ENCODE measurements at places on chromosomes 11 and 22. TPM values are rescaled to one million over a fixed set of nuclear protein-coding genes. Genes with fewer than 3 reads are reported as not detected.

DNA sequence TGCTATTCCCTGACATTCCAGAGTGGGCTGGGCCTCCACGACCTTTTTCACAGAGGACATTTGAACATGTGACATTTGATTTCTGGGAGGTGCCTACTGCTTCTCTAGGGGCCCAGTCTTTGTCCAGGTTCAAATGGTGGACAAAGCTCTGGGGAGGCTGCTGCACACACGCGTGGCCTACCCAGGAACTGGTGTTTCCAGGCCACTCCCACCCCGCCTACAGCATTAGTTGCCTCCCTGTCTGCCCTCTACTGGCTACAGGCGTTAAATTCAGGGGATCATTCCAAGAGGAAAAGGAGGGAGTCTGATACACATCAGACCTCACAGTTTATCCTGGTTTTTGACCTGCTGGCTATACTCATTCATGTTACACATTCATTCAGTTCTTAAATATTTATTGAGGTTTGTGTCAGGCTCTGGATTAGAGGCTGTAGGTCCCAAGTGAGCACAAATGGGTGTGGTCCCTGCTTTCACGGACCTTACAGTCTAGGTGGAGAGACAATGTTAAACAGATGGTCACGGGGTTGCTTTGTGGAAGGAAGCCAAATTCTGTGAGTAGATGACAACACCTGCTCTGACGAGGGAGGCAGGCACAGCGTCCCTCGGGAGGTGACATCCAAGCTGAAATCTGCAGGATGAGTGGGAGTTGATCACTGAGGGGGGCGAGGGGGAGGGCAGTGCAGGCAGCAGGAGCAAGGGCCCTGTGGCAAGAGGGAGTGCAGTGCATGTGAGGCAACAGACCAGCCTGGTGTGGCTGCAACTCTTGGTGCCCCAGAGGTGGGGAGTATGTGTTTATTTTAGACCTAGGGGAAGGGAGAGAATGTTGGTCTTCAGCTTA is 11.8 kb downstream of the TUB start:
- no peak overlapping the region for H3K27ac ChIP-seq
- H3K4me1 ChIP-seq = no peaks in the 10 kb centered on the region
- no peaks in the 10 kb centered on the region for H3K36me3 ChIP-seq
- H3K27me3 ChIP-seq = no peaks in the 10 kb centered on the region
- no peak for DNase-seq

HSPA8 gene
- polyA plus RNA-seq = 908 TPM

- H3K36me3 ChIP-seq = no peaks in the 10 kb centered on the region
- H3K27me3 ChIP-seq = peaks cover 3% of the 10 kb centered on the region
- no peak for DNase-seq
- H3K27ac ChIP-seq = no peak overlapping the region
Observed at GRCh38 chr11:134565343-134565891, 153.4 kb upstream of the B3GAT1 start.

DNA sequence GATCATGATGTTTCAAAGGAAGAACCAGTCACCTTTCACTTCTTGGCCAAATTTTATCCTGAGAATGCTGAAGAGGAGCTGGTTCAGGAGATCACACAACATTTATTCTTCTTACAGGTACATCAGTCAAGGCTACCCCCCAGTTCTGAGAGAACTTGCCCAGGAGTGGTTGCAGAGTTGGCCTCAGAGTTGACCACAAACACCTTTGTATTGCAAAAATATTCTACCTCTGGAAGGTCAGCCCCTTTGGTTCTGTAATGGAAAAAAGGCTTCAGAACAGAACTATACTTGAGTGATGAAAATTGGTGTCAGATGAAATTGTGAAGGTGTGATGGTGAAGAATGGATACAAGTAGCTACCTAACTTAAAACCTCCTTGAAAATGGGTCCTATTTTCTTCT is 35.7 kb downstream of the NF2 start:
- H3K27me3 ChIP-seq = no peaks in the 10 kb centered on the region
- DNase-seq = peak; percentile 27
- peaks cover 25% of the 10 kb centered on the region for H3K36me3 ChIP-seq
- peak overlapping the region; percentile 80 for H3K27ac ChIP-seq
- peak overlapping the region; percentile 46 for H3K4me3 ChIP-seq
- H3K4me1 ChIP-seq = peaks cover 49% of the 10 kb centered on the region

BLID gene
- polyA plus RNA-seq = not detected

DNA sequence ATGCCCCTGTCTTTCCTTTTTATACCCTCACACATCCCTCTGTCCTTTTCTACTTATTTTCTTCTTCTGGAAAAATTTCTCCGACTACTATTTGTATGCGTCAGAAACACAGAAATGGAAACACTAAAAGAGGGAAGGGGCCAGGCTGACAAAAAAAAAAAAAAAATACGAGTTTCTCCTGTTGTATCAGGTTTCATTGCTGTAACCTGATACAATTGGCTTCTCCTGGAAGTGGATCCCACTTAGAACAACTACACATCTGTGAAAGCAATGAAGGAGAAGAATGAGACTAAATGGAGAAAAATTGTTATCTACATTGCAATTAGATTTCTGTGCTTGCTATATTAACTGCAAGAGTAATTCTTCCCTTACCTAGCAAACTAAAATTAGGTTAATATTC is 393.9 kb downstream of the GUCY1A2 start:
- no peak overlapping the region for H3K27ac ChIP-seq
- H3K36me3 ChIP-seq = no peaks in the 10 kb centered on the region
- H3K27me3 ChIP-seq = peaks cover 2% of the 10 kb centered on the region
- no peak overlapping the region for H3K4me3 ChIP-seq
- no peaks in the 10 kb centered on the region for H3K4me1 ChIP-seq

- H3K27ac ChIP-seq = no peak overlapping the region
- H3K36me3 ChIP-seq = no peaks in the 10 kb centered on the region
- no peak for DNase-seq
- H3K4me1 ChIP-seq = no peaks in the 10 kb centered on the region
Observed at GRCh38 chr11:130964058-130964792, 47.9 kb upstream of the SNX19 start.

- H3K4me3 ChIP-seq = peak overlapping the region; percentile 74
- peaks cover 3% of the 10 kb centered on the region for H3K27me3 ChIP-seq
- peaks cover 19% of the 10 kb centered on the region for H3K4me1 ChIP-seq
- H3K36me3 ChIP-seq = no peaks in the 10 kb centered on the region
- H3K27ac ChIP-seq = no peak overlapping the region
Observed at GRCh38 chr11:122877732-122878131, 4.8 kb upstream of the JHY start.

GRCh38 chr22:26170112-26170492 is 840 bp downstream of the SEZ6L start:
- H3K27ac ChIP-seq = no peak overlapping the region
- H3K27me3 ChIP-seq = peaks cover 29% of the 10 kb centered on the region
- H3K4me1 ChIP-seq = peaks cover 6% of the 10 kb centered on the region
- no peak for DNase-seq
- H3K36me3 ChIP-seq = no peaks in the 10 kb centered on the region
- no peak overlapping the region for H3K4me3 ChIP-seq

GAB4 gene
- polyA plus RNA-seq = not detected

DNA sequence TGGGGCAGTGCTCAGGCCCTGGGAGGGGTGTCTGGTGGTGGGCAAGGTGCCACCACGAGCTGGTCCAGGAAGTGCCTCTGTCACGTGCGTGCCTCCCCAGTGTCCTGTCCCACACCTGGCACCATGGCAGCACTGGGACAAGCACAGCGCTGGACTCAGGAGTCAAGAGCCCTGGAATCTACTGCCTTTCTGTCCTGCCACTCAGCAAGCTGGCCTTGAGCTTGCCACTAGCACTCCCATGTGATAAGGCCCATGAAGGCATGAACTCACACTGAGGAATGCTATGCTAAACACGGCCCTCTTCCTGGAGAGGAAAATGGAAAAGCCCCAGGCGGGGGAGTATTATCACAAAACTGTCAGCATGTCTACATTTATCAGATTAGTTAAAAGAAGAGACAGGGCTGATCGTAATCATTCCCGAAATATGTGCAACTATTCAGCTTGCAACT is 50.7 kb upstream of the SLC35C1 start:
- H3K4me1 ChIP-seq = no peaks in the 10 kb centered on the region
- no peak overlapping the region for H3K4me3 ChIP-seq
- no peak overlapping the region for H3K27ac ChIP-seq

DNA sequence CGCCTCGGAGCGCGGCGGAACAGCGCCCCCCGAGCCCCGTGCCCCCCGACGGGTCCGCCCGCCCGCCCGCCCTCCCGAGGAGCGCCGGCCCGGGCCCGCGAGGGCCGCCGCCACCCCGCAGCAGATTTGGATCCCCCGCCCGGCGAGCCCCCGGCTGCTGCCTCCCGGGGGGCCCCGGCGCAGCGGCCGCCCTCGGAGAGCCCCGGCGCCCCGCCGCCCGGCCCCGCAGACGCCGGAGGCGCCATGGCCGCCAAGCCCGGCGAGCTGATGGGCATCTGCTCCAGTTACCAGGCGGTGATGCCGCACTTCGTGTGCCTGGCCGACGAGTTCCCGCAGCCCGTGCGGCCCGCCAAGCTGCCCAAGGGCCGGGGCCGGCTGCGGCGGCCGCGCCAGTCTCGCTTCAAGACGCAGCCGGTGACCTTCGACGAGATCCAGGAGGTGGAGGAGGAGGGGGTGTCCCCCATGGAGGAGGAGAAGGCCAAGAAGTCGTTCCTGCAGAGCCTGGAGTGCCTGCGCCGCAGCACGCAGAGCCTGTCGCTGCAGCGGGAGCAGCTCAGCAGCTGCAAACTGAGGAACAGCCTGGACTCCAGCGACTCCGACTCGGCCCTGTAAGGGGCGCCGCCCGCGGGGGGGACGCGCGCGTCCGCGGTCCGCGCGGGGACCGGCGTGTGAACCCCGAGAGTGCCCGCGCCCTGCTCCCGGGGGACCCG is 380 bp downstream of the C11orf96 start:
- DNase-seq = no peak
- H3K4me1 ChIP-seq = peaks cover 21% of the 10 kb centered on the region
- peak overlapping the region; percentile 71 for H3K4me3 ChIP-seq
- H3K36me3 ChIP-seq = peaks cover 8% of the 10 kb centered on the region

GRCh38 chr22:44624689-44625420 is 77.1 kb upstream of the PRR5 start:
- no peaks in the 10 kb centered on the region for H3K36me3 ChIP-seq
- no peak overlapping the region for H3K4me3 ChIP-seq
- H3K27ac ChIP-seq = peak overlapping the region; percentile 92
- peaks cover 7% of the 10 kb centered on the region for H3K4me1 ChIP-seq
- DNase-seq = no peak

OR51B4 gene
- polyA plus RNA-seq = not detected

SCARF2 gene
- not detected for polyA plus RNA-seq

DNA sequence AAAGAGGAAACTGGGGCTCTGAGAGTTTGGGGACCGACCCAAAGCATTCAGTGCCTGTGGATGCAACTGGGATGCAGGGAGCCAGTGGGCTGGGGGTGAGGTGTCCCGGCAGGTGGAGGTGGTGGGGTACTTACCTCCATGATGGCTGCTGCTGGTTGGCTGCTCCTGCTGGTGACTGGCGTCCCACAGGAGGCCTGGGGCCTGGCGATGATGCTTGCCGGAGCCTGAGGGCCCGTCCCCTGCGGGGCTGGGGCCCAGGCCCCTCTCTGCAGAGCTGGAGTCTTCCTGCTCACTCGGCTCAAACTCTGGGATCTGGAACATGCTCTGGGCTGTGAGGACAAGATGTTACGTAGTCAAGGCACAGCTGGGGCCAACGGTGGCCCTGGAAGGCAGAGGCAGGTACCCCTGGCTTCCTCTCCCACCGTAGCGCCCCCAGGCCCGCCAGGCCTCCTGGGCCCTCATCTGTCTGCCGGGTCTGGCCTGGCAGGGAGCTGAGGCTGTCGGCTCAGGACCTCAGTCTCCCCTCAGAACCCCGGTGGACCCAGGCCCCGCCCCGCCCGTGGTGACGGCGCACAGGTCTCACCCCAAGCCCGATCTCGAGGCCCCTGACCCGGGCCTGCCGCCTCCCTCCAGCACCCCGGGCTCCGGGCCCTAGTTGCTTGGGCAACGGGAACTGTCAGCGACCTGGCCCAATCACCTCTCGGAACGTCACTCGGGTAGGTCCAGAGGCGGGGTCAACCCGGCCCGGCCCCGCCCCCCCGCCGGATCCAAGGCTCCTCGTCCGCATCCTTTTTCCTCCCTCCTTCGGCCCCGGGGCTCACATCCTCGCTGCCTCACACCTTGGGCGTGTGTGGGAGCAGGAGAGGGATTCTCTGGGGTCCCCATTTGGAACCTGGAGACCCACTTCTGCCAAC is at the start of gene BAD:
Gene BAD (minus strand): TSS at position 618 of the 914 bp plus-strand sequence. CDS start 297 bp downstream, at position 321.
- H3K4me3 ChIP-seq = peak within 1 kb of the TSS; percentile 85
- peak; percentile 91 for DNase-seq
- peak within 1 kb of the TSS; percentile 97 for H3K27ac ChIP-seq
- peaks cover 9% of the 10 kb centered on the region for H3K27me3 ChIP-seq
- H3K36me3 ChIP-seq = peaks cover 3% of the 10 kb centered on the region
- peaks cover 8% of the 10 kb centered on the region for H3K4me1 ChIP-seq

DNA sequence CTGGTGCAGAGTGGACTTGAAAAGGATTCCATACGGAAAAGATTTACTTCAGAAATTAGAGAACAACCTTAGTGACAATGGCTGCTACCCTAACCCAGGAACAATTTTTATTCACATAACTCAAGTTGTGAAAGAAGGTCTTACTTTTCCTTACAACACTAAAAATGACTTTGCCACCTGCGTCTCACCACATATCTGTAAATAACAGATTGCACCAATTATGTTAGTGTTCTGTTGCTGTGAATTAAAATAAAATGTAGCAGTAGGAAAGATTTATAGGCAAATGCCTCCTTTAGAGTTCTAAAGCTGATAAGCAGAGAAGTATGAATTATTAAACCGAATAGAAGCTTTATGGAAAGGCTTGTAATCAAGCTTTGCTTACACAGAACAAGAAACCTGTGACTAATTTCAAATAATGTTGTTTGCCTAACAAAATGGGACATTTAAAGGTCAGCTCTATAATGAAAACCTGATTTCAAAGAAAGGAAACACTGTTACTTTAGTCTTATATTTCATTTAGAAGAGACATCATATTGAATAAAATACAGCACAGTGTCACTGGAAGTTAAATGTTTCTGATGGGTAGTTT is 2237.8 kb downstream of the LRRC4C start:
- H3K27ac ChIP-seq = no peak overlapping the region
- no peaks in the 10 kb centered on the region for H3K27me3 ChIP-seq
- H3K36me3 ChIP-seq = no peaks in the 10 kb centered on the region
- H3K4me1 ChIP-seq = no peaks in the 10 kb centered on the region
- H3K4me3 ChIP-seq = no peak overlapping the region

Measured in immature natural killer cell (primary cell).